ENCODE measurements at places on chromosomes 11 and 22.
A peak's percentile ranks its signal among the peaks of the same experiment; 100 is the strongest.

DNA sequence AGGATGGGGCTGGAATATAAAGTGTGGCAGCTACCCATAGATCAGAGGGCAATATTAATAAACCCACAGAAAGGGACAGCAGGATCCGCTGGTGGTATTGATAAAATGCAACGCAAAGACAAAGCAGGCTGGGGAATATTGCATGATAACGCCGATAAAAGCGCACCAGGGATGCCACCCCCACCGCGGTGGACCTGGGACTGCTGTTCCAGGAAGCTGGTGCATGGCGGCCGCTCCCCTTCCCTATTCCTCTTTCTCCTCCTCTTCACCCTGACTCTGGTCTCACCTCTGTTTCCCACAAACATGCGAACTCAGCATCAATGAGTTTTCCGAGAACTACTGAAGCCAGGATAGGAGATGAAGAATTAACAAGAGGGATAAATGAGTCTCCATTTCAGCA, 20.2 kb downstream of the SPATA19 start:
- DNase-seq: no peak

- DNase-seq: no peak
Measured at GRCh38 chr11:44185522-44185921, 90.0 kb downstream of the EXT2 start.

GRCh38 chr22:38755155-38755910, 465 bp downstream of the SUN2 start:
- DNase-seq: peak; percentile 77

GRCh38 chr11:79747406-79747805, 306.6 kb upstream of the TENM4 start:
- DNase-seq: no peak

- peak; percentile 6 for DNase-seq
Measured at GRCh38 chr22:50713571-50714056, 24.4 kb upstream of the ACR start.

DNA sequence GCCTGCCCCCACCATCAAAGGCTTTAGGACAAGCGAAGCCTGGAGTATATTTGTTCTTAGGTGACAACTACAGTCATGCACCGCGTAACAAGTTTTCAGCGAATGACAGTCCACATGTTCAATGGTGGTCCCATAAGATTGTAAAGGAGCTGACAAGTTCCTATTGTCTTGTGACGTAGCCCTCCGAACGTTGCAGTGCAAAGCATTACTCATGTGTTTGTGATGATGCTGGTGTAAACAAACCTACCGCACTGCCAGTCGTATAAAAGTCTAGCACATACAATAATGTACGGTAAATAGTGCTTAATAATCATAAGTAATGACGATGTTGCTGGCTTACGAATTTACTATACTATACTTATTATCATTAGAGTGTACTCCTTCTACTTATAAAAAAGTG, 41.3 kb downstream of the ADAMTS15 start:
- no peak for DNase-seq

- DNase-seq: no peak
Measured at GRCh38 chr11:60280412-60280811, at the start of gene MS4A4A. Gene MS4A4A (plus strand): TSS chr11:60280666. CDS start chr11:60280676, 10 bp downstream.

GRCh38 chr11:11786234-11786633, 55.5 kb upstream of the USP47 start:
- no peak for DNase-seq

- DNase-seq: peak; percentile 32
Measured at GRCh38 chr22:42716649-42717127, 4.0 kb downstream of the A4GALT start.

- peak; percentile 14 for DNase-seq
Measured at GRCh38 chr11:69057236-69057635, 8.5 kb downstream of the TPCN2 start.

- no peak for DNase-seq
Measured at GRCh38 chr11:107676336-107677057, 35.4 kb downstream of the SLN start.

GRCh38 chr11:106420048-106420665, 342.7 kb downstream of the AASDHPPT start:
- DNase-seq: no peak

- DNase-seq: peak; percentile 33
Measured at GRCh38 chr11:82718307-82718706, 15.4 kb downstream of the FAM181B start.

DNA sequence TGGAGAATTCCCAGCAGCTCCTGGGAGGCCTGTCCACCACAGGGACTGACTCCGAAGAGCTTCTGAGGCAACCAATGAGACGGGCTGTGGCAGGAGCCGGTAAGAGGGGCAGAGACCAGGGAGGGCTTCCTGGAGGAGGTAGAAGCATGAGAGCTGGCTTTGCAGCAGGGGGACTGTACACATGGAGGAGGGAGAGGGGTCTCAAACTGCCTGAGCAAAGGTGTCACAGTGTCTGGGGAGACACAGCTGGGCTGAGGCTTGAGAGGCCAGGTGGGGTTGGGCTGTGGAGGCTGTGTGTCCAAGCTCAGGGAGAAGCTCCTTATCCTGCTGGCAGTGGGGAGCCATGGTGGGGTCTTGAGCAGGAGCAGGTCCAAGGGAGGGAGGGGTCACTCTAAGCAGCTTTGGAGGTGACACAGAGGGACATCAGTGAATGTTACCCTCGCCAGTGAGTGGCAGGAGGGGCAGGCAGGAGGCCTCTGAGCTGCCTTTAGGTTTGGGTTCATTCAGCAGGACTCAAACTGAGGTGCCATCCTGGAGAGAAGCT, 4.6 kb upstream of the RHOD start:
- no peak for DNase-seq

GRCh38 chr11:2355000-2355644, 22.0 kb upstream of the CD81 start:
- no peak for DNase-seq

GRCh38 chr11:119764108-119764868, 35.3 kb upstream of the NECTIN1 start:
- no peak for DNase-seq

DNA sequence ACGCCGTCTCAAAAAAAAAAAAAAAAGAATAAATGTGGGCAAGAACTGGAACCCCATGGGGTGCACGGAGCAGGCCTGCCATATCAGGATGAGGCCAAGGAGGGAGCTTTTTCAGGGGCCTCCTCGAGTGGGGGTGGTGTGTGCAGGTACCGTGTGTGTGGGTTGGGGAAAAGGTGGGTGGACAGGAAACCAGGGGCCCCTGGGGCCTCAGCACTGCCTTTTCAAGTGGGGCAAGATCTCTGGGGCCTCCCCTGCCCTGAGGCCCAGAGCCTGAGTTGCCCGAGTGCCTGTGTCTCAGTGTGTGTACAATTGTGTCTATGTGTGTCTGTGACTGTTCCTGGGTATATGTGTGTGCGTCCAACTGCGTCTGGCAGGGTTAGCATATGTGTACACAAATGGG, 23.8 kb downstream of the TEF start:
- no peak for DNase-seq

GRCh38 chr11:11499300-11499699, 122.5 kb downstream of the GALNT18 start:
- DNase-seq: no peak

GRCh38 chr11:3614742-3615171, 27.0 kb downstream of the ART5 start:
- no peak for DNase-seq

DNA sequence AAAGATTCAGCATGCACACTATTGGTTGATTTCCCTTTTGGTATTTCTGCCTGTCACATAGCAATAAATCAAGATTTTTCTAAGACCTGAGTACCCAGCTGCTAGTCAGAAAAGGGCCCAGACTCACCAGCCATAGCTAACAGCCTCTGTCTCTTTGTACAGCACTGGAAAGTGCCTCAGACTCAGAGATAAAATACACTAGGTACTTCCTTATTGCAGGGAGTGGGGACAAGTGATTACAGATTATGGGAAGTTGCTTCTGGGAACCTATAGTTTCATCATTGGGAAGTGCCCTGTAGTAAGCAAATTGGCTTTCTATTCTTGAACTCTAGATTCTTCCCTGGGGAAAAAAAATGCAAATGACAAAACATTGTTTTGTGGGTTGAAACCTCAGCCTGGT, at the start of gene CASP5:
TSS of gene CASP5 (minus strand) at position 166 of the 400 bp plus-strand sequence. CDS start at position 134, 32 bp downstream.
- no peak for DNase-seq

- DNase-seq: no peak
Measured at GRCh38 chr22:30864441-30865420, 103.8 kb downstream of the MORC2 start.

GRCh38 chr11:131486100-131486499, 115.7 kb downstream of the NTM start:
- DNase-seq: no peak

- no peak for DNase-seq
Measured at GRCh38 chr11:65043881-65044501, 3.0 kb downstream of the SAC3D1 start.

GRCh38 chr11:36419791-36420424, 90.2 kb downstream of the TRAF6 start:
- DNase-seq: no peak

DNA sequence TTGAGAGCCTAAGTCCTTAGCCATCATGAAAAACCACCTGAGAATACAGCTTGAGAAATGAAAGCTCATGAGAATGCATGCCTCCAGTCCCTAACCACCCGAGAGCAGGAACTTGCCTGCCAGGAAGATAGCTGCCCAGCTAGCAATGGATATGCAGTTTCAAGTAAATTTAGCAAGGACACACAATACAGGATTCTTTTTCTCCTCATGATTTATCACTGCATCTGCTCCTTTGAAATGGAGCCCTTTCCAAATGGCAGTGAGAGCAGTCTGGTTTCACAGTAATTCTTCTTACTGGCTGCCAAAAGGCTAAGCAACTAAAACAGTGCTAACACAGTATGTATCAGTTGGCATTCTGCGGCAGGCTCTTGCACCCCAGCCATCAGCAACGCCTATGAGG, 109.9 kb downstream of the MICAL3 start:
- no peak for DNase-seq

DNA sequence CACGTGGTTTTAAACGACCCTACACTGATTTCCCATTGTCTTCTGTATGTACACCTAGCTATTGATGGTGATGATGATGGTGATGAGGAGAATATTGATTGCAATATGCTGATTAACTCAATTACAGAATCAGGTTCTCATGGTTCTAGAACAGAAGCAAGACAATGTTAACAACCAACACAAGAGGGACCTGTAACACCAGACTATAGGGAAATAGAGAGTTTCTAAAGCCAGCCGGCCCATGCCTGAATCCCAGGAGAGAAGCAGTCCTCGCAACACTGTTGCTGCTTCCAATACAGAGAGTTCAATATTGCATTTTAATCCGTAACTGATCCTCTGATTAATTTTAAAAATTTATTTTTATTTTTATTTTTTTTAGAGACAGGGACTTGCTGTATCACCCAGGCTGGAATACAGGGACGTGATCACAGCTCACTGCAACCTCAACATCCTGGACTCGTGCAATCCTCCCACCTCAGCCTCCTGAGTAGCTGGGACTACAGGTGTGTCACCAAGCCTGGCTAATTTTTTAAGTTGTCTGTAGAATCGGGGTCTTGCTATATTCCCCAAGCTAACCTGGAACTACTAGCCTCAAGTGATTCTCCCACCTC, 22.2 kb upstream of the UBASH3B start:
- peak; percentile 42 for DNase-seq

- no peak for DNase-seq
Measured at GRCh38 chr11:73147771-73148681, 5.9 kb upstream of the FCHSD2 start.

GRCh38 chr11:79080551-79080950, 360.3 kb downstream of the TENM4 start:
- no peak for DNase-seq

DNA sequence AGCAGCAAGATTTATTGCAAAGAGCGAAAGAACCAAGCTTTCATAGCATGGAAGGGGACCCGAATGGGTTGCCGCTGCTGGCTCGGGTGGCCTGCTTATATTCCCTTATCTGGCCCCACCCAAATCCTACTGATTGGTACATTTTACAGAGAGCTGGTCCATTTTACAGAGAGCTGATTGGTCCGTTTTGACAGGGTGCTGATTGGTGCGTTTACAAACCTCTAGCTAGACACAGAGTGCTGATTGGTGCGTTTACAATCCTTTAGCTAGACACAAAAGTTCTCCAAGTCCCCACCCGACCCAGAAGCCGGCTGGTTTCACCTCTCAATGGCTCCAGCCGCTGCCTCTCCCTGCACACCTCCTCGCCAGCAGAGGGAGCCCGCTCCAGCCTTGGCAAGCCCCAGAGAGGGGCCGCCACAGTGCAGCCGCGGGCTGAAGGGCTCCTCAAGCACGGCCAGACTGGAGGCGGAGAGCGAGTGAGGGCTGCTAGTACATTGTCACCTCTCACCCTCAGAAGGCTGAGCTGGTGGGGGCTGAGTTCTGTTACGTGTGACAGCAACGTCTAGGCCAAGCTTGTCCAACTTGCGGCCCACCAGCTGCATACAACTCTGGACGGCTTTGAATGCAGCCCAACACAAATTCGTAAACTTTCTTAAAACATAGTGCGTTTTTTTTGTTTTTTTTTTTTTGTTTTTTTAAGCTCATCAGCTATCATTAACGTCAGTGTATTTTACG, 8.7 kb downstream of the PTH start:
- peak; percentile 38 for DNase-seq

GRCh38 chr11:46388619-46389449, 2.7 kb downstream of the CHRM4 start:
- no peak for DNase-seq

DNA sequence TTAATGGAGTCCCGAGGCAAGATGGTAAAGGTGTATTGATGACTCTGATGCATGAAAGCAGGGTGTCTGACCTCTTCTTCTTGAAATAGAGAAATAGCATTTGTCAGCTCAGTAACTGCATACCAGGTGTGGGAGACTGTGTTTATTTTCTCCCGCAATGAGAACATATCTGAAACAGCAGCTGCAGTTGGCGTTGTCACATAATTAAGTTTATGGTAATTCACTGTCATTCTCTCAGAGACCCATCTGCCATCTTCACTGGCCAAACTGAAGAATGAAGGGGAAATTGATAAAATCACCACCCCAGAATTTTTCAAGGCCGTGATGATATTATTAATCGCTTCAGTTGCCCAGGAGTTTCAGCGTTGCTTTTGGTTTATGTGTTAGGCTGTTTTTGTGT, 20.1 kb upstream of the MCHR1 start:
- no peak for DNase-seq

DNA sequence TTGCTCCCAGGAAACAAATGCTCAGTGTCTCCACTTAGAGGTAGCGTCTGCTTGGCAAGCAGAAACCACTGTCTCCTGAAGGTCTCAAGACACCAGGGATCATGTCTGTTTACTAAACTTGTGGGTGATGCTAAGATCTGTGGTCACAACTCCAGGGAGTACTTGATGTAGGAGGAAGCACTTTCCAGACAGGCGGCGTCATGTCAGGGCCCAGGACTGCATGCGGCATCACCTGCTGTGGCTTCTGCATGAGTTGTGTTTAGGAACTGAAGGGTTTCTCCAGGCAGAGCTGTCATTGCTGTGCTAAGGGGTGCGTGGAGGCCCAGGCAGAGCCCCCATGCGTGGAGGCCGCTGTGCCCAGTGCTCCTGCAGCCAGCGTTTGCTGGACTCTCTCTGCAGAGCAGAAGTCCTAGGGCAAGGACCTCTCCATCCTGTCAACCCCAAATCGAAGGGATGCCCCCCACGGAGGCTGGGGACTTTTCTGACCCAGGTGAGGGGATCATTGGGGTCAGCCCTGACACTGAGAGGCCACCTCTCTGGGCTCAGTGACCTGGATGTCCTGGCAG, 8.1 kb upstream of the PANX2 start:
- no peak for DNase-seq

- no peak for DNase-seq
Measured at GRCh38 chr22:41171996-41172395, 33.1 kb upstream of the L3MBTL2 start.

GRCh38 chr11:2467695-2468055, 22.9 kb downstream of the KCNQ1 start:
- no peak for DNase-seq

- no peak for DNase-seq
Measured at GRCh38 chr22:43706151-43706550, 106.0 kb downstream of the EFCAB6 start.
